CD4-positive, alpha-beta T cell treated with Interleukin-1 beta for 1 hour (primary cell): ENCODE measurements at places on chromosomes 1 and 21.

DNA sequence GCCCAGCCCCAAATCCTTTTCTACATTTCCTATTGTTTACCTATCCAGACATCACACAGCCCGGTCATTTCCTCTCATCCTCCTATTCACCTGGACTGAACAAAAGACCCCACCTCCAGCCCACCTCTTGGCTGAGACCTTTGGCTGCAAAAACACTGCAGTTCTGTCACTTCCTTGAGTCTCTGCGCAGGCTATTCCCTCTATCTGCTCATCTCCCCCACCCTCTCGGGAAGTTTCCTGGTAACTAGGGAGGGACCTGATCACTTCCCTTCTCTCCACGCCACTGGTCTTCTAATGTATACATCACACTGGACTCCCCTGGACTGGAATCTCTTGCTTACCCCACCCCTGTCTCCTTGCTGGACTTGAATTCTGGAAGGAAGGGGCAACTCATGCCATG is 5.3 kb downstream of the HTR1D start:
- no peak for DNase-seq

GRCh38 chr21:44723177-44724131 is 12.1 kb upstream of the TSPEAR start:
- peak; percentile 24 for DNase-seq

GRCh38 chr21:34282223-34282622 is 81.6 kb upstream of the KCNE2 start:
- no peak for DNase-seq

GRCh38 chr1:79633456-79633855 is 626.9 kb upstream of the ADGRL4 start:
- no peak for DNase-seq

DNA sequence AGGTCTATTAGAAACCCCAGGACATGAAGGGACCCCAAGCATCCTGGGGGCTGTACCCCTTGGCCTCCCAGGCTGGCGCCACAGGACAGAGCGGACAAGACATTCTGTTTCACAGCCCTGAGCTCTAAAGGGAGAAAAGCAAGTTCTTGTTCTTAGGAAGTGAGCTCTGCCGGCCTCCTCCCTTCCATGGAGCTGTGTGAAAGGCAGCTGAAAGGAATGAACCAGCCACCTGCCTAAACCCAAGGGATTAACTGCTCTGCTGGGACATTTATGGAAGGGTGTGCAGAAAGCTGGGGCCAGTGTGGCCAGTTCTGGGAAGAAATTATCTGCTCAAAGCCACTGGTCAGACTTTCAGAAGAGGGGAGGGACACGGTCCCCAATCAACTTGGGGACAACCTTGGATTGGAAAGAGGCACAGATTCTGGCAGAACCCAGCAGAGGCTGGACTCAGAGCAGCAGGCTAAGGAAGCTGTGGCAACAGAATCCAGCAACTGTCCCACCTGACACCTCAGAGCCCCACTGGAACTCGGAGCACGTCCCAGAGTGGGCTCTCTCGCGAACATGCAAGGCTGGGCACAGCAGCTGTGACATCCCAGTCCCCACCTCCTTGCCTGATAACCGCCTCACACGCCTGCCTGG is 2.1 kb downstream of the KLHL21 start:
- no peak for DNase-seq

DNA sequence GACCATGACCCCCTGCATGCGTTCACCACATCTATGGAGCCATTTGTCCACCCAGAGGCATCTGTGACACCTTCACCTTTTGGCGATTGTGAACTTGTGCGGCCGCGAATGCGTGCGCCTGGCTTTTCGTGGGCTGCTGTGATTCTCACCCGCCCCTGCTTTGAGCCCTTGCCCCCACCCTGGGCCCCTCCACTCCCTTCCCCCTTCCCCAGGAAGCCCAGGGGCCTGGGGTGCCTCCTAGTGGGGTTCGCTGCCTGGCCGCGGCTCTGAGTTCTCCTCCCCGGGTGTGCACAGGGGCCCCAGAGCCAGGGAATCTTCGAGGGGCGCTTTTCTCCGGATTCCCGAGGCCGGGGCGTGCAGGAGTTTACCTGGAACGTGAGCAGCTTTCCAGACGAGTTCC is 97.9 kb upstream of the ACTRT2 start:
- no peak for DNase-seq

DNA sequence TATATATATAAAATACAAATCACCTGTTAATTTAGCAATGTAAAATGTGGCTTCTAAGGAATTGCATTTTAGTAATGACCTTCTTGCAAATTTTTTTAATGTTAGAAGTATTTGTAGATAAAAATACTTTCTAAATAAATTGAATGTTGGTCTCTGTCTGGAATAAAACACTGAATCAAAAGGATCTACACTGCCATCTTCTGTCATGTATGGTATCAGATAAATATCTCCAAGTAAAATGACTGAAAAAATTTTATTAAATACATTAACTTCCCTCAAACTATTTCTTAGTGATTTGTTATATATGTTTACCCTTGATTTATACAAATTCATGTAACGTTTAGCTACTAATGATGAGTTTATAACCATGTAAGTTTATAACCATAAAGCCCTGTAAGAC is 2029.3 kb downstream of the MRPL39 start:
- DNase-seq: no peak

- no peak for DNase-seq
These were observed 110.1 kb downstream of the MRPS6 start for GRCh38 chr21:34183331-34183928.

DNA sequence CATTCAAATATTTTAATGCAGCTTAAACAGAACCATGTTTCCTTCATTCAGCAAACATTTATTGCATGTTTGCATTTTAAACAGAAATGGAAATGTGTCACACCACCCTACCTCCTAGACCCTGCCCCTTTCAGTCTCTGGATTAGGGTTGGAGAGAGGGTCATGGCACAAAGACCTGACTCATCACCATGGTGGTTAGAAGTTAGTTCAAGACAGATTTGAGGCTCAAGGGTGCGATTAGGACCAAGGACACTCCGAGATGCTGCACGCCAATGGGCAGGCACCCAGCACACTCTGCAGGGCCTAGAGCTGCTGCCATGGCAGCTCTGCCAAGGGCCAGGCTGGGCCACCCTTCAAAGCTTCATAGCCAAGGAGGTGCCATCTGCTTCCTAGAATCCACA is 86.9 kb downstream of the NAV1 start:
- DNase-seq: no peak

DNA sequence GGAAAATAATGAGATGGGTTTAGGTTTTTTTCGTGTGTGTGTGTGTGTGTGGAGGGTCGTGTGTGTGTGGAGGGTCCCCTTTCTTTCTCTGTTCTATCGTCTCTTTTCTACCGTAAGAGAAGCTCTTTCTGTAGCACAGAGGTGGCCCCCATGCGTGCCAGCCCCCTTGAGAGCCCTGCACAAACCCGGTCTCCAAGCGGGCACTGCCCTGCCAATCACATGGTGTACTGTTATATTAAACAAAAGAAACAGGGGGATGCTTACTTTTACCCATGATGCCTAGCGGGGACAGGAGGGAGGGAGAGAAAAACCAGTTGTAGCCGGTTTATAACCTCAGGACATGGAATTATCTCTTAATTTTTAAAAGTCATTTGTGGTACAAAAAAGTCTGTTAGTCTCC is 41.0 kb downstream of the GATAD2B start:
- DNase-seq: no peak

DNA sequence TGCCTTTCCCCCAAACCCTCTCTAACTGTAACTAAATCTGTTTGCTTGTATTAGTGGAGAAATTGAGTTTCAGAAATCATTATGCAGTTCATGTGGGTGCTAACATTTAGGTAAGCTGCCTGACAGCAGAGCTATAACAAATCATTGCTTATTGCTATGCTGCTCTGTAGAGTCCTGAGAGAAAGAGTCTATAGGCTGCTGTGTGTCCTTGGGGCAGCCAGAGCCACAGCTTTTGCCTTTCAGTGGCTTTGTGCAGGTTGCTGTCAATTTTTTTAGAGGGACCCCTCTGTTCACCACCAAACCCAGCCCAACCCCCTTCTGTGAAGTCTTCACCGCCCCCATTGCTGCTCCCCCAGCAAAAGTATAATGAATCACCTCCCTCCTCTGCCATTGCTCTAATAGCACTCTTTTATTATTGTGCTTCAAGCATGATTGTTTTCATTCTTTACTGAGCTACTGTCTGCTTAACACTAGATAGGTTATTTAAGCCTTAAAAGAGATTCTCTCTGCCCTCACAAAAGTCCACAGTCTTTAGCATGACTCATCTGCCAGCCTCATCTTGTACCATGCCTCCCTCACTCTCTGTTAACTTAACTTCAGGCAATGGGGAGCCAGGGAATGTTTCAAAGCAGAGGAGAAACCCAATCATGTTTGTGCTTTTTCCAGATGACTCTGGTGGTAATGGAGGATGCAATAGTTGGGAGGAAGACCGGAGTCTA is 38.6 kb downstream of the DIRAS3 start:
- DNase-seq: no peak

GRCh38 chr1:86194491-86195034 is 38.0 kb upstream of the COL24A1 start:
- no peak for DNase-seq

DNA sequence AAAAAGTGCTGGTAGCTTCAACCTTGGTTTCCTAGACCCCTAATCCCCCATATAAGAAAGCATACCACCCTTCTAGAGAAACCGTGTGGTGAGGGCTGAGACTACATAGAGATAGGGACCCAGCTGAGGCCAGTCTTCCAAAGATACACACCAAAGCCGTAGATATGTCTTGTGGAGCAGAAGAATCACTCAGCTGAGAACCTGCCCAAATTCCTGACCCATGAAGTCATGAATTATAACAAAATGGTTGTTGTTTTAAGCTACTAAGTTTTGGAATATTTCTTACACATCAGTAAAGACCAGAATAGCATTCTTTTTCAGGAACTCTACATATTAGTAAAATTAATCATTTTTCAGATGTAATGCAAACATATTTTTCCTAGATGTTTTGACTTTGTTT is 3.3 kb upstream of the SNRPE start:
- no peak for DNase-seq

DNA sequence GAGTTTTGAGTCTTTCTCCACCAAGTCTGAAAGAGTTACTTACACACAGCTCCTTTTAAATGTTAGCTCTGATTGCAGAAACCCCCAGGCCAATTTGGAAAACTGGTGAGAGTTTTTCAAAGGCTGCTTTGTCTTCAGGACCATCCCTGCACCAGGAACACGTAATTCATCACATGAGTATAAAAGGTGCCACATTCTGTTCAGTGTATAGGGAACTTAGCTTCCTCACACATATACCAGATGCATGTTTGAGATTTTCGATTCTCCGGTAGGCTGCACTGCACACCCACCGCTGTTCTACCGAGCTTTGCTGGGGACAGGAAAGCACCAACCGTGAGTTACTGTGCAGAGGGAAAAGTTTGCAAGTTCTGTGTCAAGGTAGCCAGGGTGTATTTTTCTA is 28.3 kb upstream of the KCNK2 start:
- DNase-seq: no peak

- DNase-seq: no peak
These were observed 41.9 kb downstream of the MEGF6 start for GRCh38 chr1:3569436-3569835.

DNA sequence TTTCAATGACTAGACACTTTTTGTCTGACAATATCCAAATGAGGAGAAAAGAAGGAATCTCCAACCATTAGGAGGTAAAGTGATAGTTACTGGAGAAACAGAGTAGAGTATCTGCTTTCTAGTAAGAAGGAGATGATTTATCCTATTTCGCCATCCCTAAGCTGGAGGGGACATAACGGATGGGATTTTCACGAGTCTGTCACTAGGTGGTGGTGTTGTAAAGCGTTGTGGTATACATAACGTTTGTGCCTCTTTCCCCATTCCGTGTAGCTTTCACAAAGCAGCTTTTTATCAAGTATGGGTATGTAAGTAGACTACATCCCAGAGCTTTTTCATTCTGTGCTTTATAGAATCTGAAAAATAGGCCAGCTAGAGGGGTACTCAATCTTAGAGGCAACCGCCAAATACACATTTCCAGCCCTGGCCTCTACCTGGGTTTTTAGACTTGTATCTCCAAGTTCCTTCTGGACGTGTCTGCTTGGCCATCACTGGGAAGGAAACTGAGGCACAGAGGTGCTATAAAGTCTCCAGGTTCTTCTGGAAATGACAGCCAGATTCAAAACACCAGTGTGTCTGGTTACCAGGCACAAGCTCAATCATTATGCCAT is 33.3 kb upstream of the FAM3B start:
- peak; percentile 52 for DNase-seq

DNA sequence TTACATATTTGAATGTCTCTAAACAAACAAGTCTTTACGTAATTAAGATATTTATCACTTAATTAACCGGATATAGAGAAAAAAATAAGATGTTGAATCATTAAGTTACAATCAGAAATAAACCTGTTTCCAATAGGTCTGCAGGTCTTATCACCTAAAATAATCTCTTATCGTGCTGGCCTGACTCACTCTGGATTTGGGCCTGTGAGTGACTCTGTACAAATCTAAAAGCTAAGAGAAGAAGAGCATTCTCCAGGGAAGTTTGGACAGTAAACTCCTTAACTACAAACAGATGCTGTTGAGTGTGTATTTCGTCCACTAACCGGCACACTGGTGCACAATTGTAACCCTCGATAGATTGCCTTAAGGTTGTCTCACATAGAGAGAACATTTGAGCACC is 25.3 kb downstream of the CEP104 start:
- no peak for DNase-seq

DNA sequence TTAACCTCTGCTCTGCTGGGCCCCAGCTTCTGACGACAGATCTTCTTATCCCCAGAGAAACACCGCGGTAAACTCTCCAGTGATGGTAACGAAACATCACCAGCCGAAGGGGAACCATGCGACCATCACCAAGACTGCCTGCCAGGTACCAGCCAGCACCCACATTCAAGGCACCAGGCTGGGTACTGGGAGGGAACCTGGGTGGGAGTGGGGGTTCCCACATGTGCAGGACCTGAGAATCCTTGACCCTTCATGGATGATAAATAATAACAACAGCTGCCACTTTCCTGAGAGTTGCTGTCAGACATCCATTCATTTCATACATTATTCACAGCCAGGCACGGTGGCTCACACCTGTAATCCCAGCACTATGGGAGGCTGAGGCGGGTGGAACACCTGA is 20.8 kb downstream of the DRAXIN start:
- DNase-seq: no peak

DNA sequence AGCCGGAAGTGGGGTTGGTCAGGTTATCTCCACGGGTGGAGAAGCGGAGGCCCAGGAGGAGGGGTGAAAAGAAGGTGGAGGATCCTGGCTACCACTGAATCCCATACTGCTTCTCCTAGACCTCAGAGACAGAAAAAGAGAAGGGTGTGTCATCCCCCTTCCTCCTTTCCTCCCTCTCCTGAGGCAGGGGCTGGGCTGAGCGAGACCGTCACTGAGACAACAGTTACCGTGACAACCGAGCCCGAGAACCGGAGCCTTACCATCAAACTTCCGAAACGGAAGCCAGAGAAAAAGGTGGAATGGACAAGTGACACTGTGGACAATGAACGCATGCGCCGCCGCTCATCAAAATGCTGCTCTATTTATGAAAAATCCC is 42.1 kb upstream of the NBPF3 start:
- peak; percentile 31 for DNase-seq

DNA sequence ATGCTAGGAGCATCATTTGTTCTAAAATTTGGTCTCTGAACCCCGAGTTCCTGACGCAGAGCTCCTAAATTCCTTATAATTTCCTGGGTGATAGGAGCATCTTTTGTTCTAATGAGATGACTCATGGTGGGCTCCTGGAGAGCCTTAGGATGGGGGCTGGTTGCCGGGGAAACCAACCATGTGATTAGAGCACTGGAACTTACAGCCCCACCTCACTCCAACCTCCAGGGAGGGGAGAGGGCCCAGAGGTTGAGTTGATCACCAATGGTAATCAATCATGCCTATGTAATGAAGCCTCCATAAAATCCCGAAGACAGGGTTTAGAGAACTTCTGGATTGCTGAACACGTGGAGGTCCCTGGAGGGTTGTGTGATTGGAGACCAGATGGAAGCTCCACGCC is 7.7 kb downstream of the SHISAL2A start:
- no peak for DNase-seq
